Nephron progenitor cell (in vitro differentiated cells): ENCODE measurements at places on chromosomes 4 and X.

DNA sequence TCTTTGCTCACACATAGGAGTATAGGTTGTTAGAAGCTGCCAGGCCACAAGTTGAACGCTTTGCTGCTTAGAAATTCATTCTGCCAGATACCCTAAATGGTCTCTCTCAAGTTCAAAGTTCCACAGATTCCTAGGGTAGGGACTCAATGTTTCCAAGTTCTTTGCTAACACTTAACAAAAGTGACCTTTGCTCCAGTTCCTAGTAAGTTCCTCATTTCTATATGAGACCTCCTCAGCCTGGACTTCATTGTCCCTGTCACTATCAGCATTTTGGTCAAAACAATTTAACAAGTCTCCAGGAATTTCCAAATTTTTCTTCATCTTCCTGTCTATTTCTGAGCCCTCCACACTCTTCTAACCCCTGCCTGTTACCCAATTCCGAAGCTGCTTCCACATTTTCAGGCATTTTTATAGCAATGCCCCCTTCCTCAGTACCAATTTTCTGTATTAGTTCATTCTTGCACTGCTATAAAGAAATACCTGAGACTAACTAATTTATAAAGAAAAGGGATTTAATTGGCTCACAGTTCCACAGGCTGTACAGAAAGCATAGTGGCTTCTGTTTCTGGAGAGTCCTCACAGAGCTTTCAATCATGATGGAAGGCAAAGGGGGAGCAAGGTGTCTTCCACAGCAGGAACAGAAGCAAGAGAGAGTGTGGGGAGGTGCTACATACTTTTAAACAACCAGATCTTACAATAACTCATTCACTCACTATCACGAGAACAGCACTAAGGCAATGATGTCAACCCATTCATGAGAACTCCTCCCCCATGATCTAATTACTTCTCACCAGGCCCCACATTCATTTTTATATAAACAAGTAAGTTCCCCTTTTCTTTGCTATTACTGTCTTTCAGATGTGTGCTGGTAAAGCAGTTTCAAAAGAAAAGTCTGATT is 11.5 kb upstream of the TLR1 start:
- no peak for DNase-seq

DNA sequence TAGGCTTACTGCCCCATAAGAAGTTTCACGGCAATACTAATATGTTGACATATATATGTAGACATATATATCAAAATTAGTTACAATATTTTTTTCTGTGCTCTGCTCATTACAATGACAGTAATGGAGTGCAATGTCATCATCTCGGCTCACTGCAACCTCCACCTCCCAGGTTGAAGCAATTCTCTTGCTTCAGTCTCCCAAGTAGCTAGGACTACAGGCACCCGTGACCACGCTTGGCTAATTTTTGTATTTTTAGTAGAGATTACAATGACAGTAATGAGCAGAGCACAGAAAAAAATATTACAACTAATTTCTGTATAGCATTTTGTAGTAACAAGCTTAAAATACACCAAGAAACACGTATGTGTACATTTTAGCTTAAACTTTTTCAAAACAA is 7.6 kb downstream of the EIF4E start:
- no peak for DNase-seq

GRCh38 chr4:37762294-37762990 is 64.0 kb upstream of the PGM2 start:
- no peak for DNase-seq

DNA sequence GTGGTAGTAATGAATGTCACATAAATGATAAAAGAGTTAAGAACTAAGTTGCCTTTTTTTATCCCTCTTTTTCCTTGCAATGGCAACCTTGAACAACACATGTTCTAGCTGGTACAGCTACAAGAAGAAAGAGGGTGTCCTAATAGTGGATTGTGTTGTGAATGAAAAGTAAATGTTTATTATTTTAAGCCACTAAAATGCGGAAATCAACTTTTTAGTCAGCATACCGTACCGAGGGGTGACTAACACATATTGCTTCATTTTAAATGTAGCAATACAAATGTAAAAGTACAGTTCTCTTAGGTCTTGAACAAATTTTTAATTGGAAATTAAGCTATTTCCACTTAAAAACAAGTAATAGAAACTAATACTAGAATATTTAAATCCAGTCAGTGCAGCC is 17.7 kb upstream of the AP1AR start:
- DNase-seq: no peak

GRCh38 chr4:106289737-106290136 is 26.3 kb downstream of the TBCK start:
- DNase-seq: no peak

GRCh38 chr4:97073194-97073593 is 1070.1 kb downstream of the STPG2 start:
- no peak for DNase-seq

DNA sequence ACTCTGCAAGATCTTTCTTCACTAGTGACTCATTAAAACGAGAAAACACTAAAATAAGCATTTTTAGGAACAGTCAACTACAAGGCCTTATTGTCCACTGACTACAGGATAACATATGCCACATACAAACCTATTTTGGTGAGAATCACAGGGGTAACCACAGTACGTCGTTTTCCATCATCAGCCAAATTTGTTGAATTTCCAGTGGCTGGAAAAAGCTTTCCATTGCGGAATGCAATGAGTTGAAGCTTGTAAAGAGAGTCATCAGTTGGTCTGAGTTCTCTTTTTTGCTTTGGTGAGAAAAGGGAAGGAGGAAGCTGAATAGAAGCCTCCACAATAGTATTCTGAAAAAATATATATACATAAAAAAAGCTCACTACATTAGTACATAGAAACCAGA is 102.4 kb downstream of the ADGRA3 start:
- no peak for DNase-seq

- no peak for DNase-seq
Measured at GRCh38 chr4:23134331-23134730, 441.6 kb downstream of the GBA3 start.

DNA sequence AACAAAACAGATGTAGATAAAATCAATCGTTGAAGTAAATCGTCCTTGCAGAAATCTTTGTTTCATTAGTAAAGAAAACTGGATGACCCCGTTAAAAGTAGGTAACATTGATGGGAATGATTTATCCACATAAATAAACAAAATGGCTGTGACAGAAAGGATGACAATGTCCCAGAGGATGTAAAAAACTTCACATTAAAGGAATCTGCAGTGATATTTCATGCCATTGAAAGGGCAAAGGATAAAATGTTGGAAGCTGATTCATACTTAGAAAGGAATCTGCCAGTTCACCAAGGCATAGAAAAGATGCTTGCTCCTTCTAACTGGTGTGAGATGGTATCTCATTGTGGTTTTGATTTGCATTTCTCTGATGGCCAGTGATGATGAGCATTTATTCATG is 24.2 kb upstream of the EPGN start:
- no peak for DNase-seq

GRCh38 chr4:52915191-52915590 is 53.1 kb downstream of the RASL11B start:
- DNase-seq: no peak

- no peak for DNase-seq
Measured at GRCh38 chr4:8185295-8185694, 13.8 kb upstream of the SH3TC1 start.

DNA sequence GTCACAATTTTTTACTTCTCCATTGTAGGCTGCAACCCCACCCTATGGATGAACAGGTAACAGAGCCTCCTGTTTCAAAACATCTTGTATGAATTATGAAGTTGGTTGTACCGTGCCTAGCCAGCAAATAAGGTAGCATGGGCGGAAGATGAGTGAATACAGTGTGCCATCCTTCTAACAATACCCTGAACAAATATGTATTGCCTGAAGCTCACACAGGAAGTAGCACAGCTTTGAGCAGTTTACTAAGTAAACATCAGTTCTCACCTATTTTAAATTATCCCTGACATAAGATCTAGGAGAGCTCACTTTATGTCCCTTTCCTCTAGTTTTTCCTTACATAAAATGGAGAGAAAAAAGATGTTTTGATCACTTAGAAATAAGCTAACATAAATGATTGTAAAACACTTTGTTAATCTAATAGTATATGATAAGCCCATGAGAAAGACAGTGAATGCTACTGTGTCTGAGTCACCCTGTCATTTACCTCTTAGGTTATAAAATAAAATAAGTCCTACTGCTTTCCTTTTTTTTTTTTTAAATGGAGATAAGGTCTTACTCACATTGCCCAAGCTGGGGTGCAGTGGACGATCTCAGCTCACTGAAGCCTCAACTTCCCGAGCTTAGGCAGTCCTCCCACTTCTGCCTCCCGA is 36.6 kb downstream of the GRSF1 start:
- DNase-seq: no peak

- no peak for DNase-seq
Measured at GRCh38 chrX:70554081-70554480, 109.4 kb downstream of the DLG3 start.

DNA sequence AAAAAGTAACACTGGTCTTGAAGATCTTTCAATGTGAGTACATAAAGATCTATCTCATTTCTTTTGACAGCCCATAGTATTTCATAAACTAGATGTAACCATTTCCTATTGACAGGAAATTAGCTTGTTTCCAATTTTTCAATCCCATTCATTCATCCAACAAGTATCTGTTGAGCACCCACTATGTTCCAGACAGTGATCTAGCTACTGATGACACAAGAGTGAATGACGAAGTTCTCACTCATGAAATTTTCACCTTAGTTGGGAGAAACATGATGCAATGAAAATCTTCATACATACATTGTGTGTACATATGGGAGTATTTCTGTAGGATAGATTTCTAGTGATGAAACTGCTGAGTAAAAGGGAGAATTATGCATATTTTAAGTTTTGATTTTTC is 1.7 kb downstream of the CD38 start:
- DNase-seq: no peak

GRCh38 chrX:101397779-101398178 is 7.0 kb downstream of the RPL36A start:
- DNase-seq: no peak

DNA sequence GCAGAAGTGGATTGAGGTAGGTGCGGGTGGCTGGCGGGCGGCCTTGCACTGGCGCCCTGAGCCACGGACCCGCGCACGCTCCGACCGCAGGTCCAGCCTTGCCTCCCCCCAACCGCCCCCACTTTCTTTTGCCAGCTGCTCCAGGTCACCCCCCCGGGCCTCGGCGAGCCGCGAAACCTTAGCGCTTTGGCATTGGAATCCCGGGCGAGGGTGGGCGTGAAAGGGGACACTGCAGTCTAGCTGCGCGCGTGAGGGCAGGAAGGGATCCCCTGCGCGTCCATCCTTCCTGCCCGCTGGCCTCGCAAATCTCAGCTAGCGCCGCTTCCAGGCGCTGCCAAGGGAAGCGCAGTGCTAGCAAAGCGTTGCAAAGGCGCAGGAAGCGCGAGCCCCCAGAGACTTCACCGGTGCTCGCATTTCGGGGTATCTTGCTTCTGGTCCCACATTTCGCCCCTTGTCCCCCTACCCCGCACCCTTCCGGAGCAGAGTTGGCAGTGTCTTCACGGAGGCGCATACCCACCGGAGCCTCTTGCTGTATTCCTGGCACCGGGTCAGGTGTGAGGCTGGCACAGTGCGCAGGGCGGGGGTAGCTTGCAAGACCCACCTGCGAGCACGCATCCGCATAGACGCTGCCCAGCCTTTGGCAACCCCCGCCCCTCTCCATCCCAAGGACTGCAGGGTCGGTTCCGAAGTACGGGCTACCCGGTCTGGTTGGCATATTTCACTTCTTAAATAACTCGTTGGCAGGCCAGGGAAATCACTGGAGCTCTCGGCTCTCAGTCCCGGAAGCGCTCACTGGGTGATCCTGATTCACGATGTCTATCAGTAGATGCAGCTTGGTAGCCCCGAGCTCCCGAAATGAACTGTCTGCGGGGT is 104.4 kb downstream of the UCHL1 start:
- DNase-seq: peak; percentile 66

DNA sequence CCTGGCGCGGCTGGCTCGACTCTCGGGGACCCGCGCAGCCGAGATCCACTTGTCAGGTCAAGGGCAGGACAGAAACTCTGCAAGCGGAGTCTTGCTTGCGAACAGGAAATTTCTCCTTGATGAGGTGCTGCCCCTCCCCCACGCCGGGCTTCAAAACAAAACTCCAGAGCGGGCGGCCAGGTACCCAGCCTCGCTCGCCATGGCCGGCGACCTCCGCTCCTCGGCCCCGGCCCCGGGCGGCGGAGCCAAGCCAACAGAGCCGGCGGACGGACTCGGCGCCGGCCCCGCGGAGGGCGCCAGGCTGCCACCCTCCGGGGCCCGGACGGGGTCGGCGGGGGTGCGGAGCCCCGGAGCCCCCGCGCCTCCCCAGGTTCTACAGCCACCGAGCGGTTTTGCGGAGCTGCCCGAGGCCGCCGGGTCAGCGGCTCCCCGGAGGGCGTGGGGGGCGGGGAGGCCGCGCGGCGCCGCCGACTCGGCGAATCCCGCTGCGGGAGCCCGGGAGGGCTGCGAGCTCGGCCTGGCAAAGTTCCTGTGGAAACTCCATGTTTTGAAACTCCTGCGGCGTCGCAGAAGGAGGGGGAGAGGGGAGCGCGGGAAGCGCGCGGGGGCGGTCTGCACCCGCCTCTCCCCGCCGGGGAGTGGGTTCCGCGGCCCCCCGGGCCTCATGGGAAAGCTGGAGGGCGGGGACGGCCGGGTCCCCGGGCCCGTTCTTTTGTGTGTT is 11.7 kb upstream of the BCOR start:
- DNase-seq: peak; percentile 65

GRCh38 chr4:150181536-150181935 is 103.3 kb downstream of the DCLK2 start:
- no peak for DNase-seq

GRCh38 chr4:121822796-121823504 is 733 bp downstream of the CCNA2 start:
- peak; percentile 26 for DNase-seq

DNA sequence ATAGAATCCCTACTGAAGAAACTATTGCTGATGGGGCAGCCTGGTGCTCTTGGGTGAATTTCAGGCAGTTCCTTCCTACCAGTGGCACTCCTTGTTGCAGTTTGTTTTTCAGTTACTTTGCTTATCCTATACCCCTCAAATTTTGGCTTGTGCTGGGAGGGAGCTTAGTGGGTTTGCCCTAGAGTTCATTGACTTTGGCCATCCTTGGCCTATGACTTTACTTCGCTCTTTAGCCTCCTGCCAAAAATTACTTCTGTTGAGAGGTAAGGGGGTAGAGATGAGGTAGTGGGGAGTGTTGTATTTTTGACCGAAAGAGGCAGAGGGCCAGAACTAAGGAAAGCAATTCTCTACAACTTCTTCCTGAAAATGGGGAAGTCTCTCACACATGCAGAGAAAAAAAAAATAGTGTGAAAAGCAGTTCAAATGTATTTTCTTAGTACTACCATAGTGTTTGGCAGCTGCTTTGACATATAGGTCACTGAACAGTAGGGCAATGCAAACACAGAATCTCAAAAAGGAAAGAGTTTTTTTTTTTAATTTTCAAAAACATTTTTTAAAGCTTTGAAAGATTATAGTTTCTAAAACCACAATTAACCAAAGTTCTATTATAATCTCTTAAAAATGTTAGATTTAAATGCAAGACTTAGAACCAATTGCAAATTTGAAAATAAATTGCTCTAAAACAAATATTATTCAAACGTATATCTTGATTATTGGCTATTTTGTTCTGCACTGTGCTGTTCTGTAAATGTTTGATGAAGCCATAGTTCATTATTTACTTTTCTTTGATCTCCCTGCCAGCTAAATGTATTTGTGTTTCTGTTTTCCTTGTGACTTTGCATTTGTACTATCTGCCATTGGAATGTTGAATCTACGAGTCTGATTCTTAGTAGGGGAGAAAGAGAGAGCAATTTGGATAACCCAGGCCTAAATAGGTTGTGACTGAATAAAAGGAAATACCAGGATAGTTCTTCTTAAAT is 73.6 kb downstream of the DCK start:
- no peak for DNase-seq
